ENCODE measurements at places on chromosomes 3 and 15. TPM values are rescaled to one million over a fixed set of nuclear protein-coding genes. Genes with fewer than 3 reads are reported as not detected.
A peak's percentile ranks its signal among the peaks of the same experiment; 100 is the strongest.

DNA sequence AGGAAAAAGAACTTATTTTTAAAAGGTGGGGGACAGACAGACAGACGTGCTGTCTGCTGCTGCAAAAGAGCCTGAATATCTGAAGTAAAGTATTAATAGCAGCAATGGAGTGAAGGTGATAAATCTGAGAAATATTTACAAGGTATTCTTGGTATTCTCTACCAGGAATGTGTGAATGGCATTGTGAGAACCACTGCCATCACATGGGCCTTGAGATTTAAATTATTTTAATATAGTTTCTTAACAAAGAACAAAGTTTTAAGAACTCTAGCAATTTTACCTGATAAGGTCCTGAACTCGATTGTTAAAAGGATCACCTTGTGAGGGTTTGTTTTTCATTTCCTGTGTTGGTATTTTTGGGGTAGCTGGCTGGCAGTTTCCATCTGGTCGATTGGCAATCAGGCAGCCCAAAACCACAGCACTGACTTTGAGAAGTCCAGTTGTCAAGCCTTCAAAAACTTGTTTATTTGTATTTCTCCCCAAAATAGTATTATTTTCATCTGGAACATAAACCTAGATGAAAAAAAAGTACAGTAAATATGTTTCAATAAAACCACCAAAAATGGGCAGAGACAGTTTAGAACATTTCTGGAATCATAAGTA lies 97.3 kb downstream of the ISL2 start:
- DNase-seq: peak; percentile 9

The CPLX3 gene
- not detected for total RNA-seq

- DNase-seq: no peak
Observed at GRCh38 chr3:52854013-52854412, 19.2 kb upstream of the MUSTN1 start.

- DNase-seq: no peak
Observed at GRCh38 chr15:23437146-23437545, 9.9 kb downstream of the GOLGA6L2 start.

DNA sequence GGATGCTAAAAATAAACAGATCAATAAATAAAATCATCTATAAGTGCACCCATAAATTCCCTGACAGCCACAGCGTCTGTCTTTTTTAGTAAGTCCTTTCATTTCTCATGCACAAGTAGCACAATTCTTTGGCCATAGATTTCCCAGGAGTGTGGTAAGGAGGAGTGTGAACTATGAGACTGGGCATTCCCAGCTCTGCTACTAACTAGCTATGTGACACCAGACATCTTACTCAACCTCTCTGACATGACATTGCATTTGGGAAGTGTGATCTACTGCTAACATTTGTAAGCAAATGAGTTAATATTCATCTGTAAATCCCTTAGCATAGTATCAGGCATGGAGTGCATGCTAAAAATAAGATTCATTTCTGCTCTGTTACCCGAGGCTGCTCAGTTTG lies 301.7 kb downstream of the NTRK3 start:
- no peak for DNase-seq

The SLCO2A1 gene
- under 0.01 TPM for total RNA-seq
